D341Med (cell line): ENCODE measurements at places on chromosomes 6 and 20.
A peak's percentile ranks its signal among the peaks of the same experiment; 100 is the strongest.

- no peak for DNase-seq
Measured at GRCh38 chr20:24675651-24676352, 206.4 kb downstream of the SYNDIG1 start.

DNA sequence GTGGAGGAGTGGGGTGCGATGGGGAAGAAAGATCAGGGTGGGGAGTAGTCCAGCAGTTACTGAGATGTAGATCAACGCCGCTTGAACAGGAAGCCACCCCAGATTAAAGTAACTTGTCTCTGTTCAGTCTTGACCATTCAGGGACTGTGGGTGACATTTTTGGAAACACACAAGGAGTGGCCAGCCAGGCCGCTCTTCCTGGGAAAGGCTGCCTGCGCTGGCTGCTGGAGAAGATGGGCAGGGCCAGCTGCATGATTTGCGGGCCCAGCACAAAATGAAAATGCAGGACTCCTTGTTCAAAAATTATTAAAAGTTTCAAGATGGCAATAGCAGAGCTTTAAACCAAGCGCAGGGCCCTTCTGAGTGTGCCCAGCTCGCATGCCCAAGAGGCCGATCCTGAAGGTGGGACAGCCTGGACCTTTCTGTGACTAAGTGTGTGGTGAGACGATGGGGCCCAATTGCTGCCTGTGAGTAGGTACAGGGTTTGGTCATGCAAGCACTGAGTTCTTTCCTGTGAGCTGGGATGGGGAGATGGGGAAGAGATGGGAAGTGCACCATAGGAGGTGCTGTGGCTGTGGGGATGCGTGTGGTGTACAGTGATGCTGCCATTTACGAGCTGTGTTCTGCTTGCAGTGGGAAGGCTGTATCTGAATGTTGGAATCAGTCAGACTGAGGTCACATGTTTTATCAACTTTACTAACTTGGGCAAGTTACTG, 51.3 kb downstream of the DAAM2 start:
- no peak for DNase-seq

DNA sequence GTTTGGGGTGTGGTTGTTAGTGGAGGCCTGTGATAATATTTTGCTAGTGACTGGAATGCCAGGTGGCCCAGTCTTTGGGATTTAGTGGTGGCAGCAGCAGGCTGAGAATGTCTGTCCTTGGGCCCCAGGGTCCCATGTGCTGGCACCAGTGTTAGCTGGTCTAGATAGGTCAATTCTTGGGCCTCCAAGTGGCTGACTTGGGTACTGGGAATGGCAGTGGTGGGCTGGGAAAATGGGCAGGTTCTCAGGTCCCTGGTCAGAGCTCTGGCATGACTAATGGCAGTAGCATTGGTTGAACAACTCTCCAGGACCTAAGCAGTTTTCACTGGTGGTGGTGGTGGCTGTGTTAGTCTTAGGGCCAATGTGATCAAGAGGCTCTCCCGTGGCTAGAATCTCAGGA, 50.3 kb downstream of the OLIG3 start:
- no peak for DNase-seq

DNA sequence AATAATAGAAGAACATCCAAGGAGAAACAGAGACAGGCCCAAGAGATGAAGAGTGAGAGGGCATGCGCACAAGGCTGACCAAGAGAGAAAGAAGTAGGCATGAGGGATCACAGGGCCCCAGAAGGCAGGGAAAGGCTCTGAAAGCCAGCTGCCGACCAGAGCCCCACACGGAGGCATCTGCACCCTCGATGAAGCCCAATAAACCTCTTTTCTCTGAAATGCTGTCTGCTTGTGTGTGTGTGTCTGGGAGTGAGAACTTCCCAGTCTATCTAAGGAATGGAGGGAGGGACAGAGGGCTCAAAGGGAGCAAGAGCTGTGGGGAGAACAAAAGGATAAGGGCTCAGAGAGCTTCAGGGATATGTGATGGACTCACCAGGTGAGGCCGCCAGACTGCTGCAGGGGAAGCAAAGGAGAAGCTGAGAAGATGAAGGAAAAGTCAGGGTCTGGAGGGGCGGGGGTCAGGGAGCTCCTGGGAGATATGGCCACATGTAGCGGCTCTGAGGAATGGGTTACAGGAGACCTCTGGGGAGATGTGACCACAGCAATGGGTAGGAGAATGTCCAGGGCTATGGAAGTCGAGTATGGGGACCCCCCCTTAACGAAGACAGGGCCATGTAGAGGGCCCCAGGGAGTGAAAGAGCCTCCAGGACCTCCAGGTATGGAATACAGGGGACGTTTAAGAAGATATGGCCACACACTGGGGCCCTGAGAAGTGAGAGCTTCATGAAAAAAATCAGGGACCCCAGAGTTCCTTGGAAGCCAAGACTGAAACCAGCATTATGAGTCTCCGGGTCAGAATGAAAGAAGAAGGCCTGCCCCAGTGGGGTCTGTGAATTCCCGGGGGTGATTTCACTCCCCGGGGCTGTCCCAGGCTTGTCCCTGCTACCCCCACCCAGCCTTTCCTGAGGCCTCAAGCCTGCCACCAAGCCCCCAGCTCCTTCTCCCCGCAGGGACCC, 981 bp upstream of the TNF start:
- DNase-seq, result no peak

DNA sequence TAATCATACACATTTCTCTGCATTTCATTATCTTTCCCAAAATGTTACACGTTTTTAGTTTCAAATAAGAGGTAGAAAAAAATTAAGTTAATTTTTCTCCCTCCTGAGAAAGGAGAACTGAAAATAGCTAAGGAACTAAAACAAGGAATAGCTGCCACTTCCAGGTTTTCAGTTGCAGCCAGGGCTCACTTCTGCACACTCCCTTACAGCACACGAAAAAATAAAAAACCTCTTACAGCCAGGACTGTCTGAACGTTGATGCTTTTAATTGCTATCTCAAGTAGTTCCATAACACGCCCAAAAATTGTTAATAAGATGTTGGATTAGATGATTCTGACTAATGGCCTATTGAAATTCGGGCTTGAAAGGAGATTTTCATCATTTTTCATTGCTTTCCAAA, 153.7 kb upstream of the THBS2 start:
- no peak for DNase-seq

DNA sequence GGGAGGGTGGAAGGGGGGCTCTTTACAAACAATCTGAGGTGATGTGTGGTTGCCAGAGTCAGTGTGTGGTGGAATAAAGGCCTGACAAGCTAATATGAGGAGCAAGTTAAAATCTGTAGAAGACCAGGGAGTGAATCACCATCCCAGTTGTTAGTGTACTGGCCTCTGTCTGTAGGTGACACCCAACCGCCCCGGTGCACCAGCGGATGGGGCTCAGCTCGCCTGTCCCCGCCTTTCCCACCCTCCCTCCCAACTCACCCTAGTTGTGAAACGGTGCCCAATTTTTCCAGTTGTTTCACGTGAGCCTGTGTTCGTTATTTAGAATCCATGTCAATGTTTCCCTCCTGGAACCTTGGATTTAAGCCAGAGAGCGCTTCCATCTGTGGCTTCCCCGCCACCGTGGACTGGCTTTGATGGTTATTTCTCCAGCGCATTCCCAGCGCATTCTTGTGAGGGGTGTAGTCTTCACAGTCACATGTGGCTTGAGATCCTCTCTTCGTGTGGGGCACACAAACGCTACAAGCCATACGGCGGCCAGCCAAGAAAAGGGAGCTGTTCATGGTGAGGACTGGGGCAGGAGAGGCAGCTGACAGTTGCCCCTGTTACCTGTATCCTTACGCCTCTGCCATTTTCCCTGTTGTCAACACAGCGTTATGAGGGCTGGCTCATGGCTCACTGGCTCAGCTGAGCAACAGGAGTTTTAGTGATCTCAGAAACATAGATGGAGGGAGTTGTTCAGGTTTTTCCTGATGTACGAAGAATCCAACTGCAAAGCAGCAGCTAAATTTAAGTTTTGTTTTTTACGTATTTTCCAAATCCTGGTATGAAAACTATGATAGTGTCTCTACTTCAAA, 137.6 kb downstream of the ZDHHC14 start:
- no peak for DNase-seq

- no peak for DNase-seq
Measured at GRCh38 chr20:51899674-51900073, 97.4 kb upstream of the SALL4 start.

GRCh38 chr6:87653074-87653962, 48.7 kb downstream of the AKIRIN2 start:
- DNase-seq, result peak; percentile 48

DNA sequence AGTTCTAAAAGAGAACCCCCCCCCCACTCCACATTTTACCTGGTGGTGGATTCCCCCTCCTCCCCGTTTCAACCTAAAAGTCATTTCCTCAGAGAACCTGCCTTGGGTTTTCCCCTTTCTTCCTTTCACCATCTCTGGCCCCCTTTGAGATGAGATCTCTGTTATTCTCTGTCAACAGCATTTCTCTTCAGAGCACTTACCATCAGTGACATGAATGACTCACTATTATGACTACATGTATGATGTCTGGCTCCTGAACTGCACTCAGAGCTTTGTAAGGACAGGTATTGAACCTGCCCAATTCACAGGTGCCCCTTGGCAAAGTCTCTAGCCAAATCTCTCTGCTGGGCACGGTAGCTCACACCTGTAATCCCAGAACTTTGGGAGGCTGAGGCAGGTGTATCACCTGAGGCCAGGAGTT, 61.4 kb upstream of the JARID2 start:
- DNase-seq, result no peak

DNA sequence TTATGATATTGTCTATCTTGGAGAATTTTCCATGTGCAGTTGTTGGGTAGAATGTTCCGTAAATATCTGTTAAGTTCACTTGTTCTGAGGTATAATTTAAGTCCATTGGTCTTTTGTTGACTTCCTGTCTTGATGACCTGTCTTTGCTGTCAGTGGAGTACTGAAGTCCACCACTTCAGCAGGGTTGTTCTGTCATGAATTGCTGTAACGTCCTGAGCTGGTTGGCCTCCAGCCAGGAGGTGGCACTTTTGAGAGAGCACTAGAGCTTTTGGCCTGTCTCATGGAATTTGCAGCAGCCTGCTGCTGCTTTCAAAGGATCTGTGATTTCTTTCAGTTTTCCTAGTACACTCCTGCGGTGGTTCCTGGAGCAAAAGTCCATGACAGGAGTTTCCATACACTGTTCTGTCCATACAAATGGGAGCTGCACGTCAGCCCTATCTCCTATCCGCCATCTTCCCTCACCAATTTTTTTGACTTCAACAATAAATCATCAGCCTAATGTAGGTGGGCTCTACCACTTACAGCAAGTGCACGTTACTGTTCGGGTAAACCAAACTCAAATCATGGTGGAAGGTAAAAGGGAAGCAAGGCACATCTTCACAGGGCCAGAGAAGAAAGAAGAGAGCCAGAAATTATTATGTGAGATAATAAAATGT, 46.9 kb upstream of the TRERF1 start:
- no peak for DNase-seq

DNA sequence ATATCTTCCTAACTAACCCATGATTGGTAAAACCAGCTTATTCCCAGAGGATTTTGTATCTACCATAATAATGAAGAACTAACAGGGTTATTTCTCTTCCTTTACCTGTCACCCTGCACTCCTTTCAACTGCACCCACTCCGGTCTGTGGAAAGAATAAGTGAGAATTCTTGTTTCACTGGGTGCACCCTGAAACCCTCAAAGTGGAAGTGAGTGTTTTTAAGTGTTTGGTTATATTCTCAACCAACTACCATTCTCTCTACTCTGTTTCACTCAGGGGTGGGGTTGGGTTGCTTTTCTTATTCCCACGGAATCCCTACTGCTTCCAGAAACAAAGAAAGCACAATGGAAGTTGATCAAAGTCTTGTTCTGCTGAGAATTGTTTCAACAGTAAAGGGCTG, 42.6 kb upstream of the KHDRBS2 start:
- DNase-seq, result no peak

- DNase-seq, result no peak
Measured at GRCh38 chr20:20184706-20185105, 132.4 kb downstream of the CFAP61 start.

DNA sequence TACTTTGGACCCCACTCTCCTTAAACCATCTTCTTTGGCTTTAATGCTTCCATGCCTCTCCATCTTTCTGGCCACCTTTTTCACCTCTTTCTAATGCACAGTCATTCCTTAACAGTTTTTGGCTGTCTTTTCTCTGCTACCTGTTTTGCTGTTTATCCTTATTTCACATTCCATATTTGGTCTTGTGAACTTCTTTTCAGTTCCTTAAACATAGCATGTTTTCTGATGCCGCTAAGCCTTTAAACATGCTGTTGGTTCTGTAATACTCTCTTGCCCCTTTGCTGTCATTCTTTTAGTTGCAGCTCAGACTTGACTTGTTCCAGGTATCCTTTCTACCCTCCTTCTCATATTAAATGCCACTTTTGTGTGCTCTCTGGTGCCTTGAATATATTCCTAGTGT, 35.8 kb downstream of the TOP1 start:
- DNase-seq, result no peak

GRCh38 chr6:112744827-112745226, 397.7 kb downstream of the RFPL4B start:
- DNase-seq, result no peak

DNA sequence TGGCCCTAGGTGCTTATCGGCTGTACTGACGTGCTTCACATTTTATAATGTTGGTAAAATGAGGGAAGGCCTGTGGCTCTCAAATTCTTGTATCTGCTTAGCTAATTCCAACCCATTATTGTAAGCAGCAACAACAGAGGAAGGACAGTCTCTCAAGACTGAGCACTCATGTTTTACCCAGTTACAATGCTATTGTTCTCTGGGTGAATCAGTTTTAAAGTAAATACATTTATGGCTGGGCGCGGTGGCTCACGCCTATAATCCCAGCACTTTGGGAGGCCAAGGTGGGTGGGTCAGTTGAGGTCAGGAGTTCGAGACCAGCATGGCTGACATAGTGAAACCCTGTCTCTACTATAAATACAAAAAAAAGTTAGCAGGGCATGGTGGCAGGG, 194.6 kb downstream of the PRKN start:
- no peak for DNase-seq

DNA sequence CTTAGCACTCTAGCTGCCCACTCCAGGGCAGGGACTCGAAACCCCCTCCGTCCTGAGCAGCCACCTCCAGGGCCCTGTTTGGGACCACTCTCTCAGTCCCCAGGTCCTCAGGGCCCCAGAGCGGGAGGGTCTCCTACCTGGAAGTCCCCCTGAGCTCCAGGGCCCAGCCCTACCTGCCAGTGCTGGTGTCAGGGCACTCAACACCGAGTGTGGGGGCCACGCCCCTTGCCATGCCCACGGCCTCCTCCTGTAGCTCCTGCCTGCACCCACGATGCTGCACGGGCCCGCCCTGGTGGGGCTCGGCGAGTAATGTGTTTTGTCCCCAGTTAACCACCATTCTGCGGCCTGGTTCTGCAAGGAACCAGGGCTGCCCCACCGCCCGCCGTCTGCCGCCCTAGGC, 21.5 kb downstream of the SPDEF start:
- DNase-seq, result no peak

DNA sequence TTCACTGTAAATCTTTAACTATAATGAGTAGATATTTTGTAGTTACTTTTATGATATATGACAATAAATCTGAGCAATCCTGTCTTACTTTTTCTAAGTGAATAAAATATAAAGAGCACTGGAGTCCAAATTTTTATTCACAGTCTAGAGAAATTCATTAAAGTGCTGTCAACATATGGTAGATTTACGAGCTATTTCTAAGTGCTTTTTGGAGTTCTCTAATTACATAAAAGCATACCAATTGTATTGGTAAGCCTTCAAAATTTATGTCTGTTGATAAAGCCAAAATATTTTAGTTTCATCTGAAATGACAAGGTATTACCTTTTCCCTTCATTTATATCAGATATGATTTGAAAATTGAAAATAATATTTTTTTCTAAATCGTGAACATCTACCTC, 75.4 kb downstream of the MAN1A1 start:
- no peak for DNase-seq
